Activated T-helper 17 cell treated with anti-CD3 and anti-CD28 coated beads, Interleukin-2, amount 50 U/mL, for 72 hours (primary cell): ENCODE measurements at places on chromosomes 6 and 20.

DNA sequence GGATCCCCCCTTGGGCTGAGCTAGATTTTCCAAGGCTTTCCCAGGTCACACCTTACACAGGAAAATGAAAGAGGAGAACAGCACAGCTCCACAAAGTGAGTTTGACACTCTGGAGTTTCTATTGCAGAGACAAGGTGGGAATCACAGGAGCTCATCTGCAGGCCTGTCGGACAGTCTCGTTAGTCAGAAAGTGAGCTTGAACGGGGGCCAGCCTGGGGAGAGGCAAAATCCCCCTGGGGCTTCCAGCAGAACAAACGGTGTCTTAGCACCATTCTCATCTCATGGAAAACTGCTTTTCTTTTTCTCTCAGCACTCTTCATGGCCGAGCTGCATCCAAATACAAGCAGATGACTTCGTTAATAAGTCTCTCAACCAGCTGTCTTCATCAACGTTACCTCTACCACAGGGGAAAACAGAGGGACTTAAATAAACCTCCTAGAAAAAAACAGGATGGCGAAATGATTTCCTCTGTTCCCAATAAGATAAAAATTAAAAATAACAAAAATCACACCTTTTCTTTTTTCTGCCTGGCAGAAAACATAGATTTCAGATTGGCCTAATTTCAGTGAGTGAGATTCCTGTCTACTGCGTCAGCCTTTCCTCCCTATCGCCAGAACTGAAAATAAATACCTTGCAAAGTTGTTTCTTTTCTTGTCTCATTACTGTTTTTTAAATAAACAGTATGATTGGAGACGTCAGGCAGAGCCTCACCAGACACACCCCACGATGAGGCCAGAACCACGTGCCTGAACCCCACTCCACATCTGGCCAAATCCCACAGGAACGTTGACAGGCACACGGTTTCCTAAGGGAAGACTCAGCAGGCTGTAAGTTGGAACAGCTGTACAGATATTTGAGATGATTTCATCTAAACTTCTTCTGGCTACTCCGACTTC, 219.0 kb downstream of the TTLL2 start:
- H3K36me3 ChIP-seq, result no peaks in the 10 kb centered on the region
- H3K27me3 ChIP-seq, result no peaks in the 10 kb centered on the region
- no peak for ATAC-seq

DNA sequence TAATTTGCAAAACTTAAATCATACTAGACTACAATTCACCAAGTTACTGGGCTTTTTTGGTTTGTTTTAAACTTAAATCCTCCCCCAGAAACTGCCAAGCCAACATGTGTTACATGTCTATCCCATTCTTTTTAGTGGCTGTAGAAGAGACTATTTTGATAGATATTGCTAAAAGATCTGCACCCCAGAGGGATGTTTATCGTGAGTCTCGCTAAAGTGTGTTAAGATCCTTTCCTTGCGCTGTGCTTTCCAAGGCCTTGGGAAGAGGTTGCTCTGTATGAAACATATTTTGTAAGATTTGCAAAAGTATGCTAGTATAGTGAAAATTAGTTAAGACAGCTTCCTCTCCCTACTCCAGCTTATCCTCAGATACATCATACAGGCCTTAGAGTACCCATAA, 63.0 kb downstream of the GPX5 start:
- peaks cover 77% of the 10 kb centered on the region for H3K27me3 ChIP-seq
- peaks cover 14% of the 10 kb centered on the region for H3K4me1 ChIP-seq
- no peak overlapping the region for H3K27ac ChIP-seq
- peaks cover 23% of the 10 kb centered on the region for H3K36me3 ChIP-seq
- ATAC-seq, result no peak

GRCh38 chr6:90547079-90547478, 39.8 kb downstream of the MAP3K7 start:
- H3K27me3 ChIP-seq, result no peaks in the 10 kb centered on the region
- ATAC-seq, result no peak
- peaks cover 97% of the 10 kb centered on the region for H3K36me3 ChIP-seq
- H3K4me1 ChIP-seq, result peaks cover 10% of the 10 kb centered on the region
- H3K4me3 ChIP-seq, result no peak overlapping the region

DNA sequence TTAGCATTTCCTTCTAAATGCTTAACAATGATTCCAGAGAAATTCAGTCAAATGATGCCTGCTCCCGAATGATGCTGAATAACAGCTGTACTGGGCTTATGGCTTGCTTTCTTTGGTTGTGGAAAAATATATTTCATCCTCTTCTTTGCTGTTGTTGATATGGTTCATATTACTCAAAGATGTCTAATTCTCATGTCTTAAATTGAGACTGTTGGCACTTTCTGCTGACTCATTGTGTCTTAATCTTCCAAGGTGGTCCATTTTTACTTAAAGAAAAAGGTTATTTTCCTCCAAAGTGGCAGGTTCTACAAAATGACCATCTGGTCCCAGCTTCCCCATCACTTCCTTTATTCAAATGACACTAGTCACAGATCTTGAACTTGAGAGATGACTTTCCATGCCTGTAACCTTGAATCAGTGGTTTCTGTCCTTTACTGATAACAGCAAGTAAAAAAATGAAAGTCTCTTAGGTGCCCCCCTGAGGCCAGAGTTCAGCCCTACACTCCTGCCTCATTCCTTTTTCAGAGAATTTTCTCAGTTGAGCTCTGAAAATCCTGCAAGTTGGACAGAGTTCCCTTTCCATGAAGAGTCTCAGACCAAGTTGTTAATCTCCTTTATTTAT, 6.9 kb downstream of the SNAP25 start:
- no peak overlapping the region for H3K4me3 ChIP-seq
- peak; percentile 39 for ATAC-seq
- peaks cover 17% of the 10 kb centered on the region for H3K27me3 ChIP-seq
- H3K36me3 ChIP-seq, result no peaks in the 10 kb centered on the region

GRCh38 chr20:47521059-47521808, 19.5 kb downstream of the NCOA3 start:
- H3K27ac ChIP-seq, result peak overlapping the region; percentile 7
- ATAC-seq, result peak; percentile 76
- H3K27me3 ChIP-seq, result no peaks in the 10 kb centered on the region
- peaks cover 14% of the 10 kb centered on the region for H3K4me1 ChIP-seq
- peak overlapping the region; percentile 10 for H3K4me3 ChIP-seq

DNA sequence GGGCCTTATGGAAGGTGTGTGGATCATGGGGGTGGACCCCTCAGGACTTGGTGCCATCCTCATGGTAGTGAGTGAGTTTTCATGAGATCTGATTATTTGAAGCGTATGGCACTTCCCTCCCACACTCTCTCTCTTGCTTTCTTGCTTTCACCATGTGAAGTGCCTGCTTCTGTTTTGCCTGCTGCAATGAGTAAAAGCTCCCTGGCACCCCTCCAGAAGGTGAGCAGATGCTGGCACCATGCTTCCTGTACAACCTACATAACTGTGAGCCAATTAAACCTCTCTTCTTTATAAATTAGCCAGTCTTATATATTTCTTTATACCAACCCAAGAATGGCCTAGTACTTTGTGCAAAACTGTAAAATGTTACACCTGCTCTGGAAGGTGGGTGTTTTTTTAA, 396.8 kb upstream of the HS3ST5 start:
- no peaks in the 10 kb centered on the region for H3K36me3 ChIP-seq
- no peaks in the 10 kb centered on the region for H3K27me3 ChIP-seq
- H3K4me3 ChIP-seq, result no peak overlapping the region
- no peak for ATAC-seq
- no peaks in the 10 kb centered on the region for H3K4me1 ChIP-seq

GRCh38 chr20:41335591-41335990, 5.0 kb upstream of the LPIN3 start:
- H3K4me1 ChIP-seq, result peaks cover 11% of the 10 kb centered on the region
- H3K27ac ChIP-seq, result no peak overlapping the region
- H3K4me3 ChIP-seq, result no peak overlapping the region
- ATAC-seq, result no peak
- no peaks in the 10 kb centered on the region for H3K36me3 ChIP-seq

DNA sequence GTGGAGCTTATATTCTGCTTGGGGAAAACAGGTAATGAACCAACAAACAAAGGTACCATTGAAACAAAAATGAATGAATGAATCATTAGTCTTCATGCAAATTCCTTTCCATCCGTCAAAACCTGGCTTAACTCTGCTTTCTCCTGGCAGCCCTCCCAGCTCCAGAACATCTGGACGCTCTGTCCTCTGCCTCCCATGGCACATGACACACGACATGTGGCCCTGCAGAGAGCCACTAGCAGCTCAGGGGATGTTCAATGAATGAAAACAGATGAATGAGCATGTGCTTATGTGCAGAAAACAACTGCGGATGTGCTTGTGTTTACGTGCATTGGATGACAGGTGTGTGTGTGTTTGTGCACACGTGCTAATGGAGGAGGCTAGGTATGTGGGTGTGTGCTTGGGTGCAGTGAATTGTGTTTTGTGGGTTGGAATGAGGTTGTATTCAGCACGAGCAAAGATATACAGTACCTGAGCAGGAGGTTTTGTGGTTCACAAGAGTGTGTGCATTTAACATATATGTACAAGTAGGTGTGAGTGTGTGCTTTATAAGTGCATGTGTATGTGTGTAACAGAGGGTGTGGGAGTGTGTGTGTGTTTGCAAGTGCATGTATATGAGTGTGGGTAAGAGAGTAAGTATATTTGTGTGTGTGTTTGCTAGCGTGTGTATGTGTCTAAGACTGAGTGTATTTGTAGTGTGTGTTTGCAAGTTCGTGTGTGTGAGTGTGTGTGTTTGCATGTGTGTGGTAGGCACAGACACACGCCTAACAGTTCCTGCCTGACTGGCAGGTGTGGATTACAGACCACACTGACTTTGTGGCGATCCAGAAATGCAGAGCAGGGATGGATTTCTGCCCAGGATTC, 374.1 kb upstream of the SULF2 start:
- peaks cover 9% of the 10 kb centered on the region for H3K4me1 ChIP-seq
- H3K27me3 ChIP-seq, result peaks cover 28% of the 10 kb centered on the region
- H3K36me3 ChIP-seq, result no peaks in the 10 kb centered on the region
- ATAC-seq, result no peak

GRCh38 chr6:134822920-134823709, 126.8 kb downstream of the ALDH8A1 start:
- no peaks in the 10 kb centered on the region for H3K36me3 ChIP-seq
- ATAC-seq, result peak; percentile 92
- peaks cover 3% of the 10 kb centered on the region for H3K4me1 ChIP-seq
- H3K27me3 ChIP-seq, result peaks cover 9% of the 10 kb centered on the region
- no peak overlapping the region for H3K4me3 ChIP-seq

- peaks cover 58% of the 10 kb centered on the region for H3K27me3 ChIP-seq
- H3K27ac ChIP-seq, result no peak overlapping the region
- H3K36me3 ChIP-seq, result no peaks in the 10 kb centered on the region
- no peaks in the 10 kb centered on the region for H3K4me1 ChIP-seq
- peak overlapping the region; percentile 53 for H3K4me3 ChIP-seq
- no peak for ATAC-seq
These were observed 1.4 kb downstream of the SLC35F1 start for GRCh38 chr6:117908246-117909068.

- no peak overlapping the region for H3K4me3 ChIP-seq
- H3K4me1 ChIP-seq, result peaks cover 5% of the 10 kb centered on the region
- H3K27ac ChIP-seq, result no peak overlapping the region
- no peak for ATAC-seq
These were observed 128.8 kb downstream of the FOXO3 start for GRCh38 chr6:108689272-108690161.

- H3K36me3 ChIP-seq, result no peaks in the 10 kb centered on the region
- peak; percentile 79 for ATAC-seq
- no peaks in the 10 kb centered on the region for H3K27me3 ChIP-seq
- peak overlapping the region; percentile 75 for H3K4me3 ChIP-seq
These were observed 8.9 kb upstream of the QKI start for GRCh38 chr6:163405412-163406309.
